Posterior vena cava (tissue), 2 donors: ENCODE measurements at places on chromosomes 16 and 17.
A peak's percentile ranks its signal among the peaks of the same experiment; 100 is the strongest.

DNA sequence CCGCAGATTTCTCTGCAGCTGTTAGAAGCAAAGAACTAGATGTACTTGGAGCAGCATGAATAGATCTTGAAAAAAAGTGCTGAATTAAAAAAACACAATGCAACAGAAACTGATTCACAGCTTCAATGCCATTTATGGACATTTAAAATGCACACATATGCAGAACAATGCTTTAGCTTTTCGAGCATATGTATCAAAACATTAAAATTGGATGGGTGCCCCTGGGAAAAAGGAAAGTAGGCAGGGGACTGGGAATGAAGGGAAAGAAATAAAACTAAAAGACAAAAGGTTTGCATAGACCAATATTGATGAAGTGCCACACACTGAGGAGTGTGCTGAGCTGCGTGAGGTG, 5.0 kb downstream of the KCTD13 start:
- no peak for DNase-seq

DNA sequence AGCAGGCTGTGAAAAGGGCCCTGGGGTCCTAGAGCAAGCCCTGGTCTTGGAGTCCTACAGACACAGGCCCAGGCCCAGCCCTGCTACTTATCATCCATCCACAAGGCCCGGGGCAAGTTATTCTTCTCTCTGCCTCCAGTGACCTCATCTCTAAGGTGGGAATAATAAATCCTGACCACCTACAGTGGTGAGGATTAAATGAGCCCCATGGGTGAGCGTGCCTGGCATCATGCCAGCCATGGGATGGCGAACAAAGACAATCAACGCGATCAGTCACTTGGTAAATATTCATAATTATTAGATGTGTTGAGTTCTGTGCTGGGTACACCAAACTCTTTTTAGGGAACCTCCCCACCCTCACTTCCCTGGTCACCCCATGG, 5.5 kb downstream of the KRT15 start:
- no peak for DNase-seq

DNA sequence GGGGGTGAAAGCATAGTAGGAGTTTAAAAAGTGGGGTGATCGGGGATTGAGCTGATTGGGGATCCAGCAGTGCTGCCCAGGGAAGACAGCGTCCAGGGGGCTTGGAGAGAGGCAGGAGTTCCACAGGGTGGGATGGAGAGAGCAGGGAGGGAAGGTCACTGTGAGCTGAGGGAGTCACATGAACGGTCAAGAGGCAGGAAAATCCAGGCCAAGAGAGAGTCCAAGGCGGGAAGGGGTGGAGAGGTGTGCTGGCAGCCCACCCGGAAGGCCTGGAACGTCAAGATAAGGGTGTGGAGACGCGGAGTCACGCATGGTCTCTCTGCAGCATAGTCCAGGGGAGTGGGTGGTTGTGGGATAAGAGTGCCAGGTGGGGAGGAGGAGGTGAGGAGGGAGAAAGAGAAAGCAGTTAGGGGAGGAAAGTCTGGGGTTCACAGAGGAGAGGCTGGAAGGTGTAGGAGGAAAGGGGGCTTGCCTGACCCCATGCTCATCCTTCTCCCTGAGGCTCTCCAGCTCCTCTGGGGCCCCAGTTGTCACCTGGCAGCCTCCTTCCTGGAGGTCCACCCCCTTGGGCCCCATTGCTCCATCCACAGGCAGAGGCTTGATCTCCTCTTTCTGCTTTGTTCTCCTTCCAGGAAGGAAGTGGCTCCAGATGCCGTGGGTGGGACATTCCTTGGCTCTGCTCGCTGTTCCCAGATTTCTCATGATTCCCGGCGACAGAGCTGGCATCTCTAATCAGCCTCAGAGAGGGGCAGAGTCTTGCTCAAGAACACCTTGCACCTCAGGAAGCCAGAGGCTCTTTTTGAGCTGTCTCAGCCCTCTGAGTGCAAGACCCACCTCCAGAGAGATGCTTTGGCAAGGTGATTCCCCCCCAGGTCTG, 28.7 kb downstream of the CCR7 start:
- peak; percentile 88 for DNase-seq

DNA sequence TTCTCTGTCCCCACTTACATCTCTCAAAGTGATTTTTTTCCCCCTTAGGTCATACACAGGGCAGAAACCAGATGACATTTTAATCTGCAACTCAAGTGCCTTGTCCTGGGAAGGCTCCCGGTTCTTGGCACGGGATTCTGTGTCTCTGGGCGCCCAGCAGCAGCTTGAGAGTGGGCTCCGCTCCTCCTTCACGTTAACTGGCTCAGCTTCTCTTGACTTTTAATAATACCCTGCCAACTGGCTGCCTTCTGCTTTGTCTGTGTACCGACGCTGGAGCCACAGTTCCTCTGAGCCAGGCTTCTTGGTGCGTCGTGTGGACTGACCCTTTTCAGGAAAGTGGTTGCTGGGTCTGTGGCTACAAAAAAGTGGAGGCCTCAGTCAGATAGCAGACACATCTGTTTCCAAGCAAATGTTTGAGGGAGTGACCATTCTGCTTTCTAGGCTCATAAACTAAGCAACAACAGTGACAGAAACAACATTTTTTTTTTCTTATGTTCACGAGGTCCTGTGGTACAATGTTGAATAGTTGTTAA, 64.9 kb downstream of the IRF8 start:
- DNase-seq, result no peak

DNA sequence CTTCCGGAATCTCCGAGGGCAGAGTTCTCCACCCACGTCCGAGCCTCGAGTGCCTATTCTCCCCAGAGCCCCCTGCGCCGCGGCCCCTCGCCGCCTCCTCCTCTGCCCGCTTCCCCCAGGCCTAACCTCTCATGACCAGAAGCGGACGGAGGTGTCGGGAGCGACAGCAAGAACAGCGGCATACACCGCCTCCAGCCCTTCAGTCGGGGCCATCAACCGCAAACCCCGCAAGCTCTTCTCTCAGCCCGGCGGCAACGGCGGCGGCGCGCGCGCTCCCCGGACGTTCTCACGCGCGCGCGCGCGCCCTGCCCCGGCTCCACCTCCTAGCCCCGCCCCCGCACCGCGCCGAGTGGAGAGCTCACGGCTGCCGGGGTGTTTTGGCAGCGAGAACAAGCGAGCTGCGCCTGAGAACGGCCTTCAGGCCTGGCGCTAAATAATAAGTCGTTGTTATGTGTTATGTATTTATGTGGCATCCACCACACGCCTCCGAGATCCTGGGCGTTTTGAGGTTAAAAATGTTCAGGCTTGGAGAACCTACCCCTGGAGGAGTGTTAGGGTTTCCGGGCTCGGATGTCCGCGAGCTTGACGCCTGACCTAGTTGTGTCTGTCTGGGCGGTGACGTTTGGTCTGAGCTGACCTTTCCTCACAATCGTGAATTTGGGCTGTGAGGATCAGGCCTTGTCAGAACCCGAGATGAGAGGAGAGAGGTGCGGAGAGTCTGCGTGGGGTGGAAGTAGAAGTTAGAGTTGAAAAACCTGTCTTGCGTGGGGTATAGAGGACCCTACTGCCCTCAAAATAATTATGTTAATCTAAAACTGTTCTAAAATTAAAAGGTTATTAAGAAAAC, at the start of gene RNFT1:
Gene RNFT1 (minus strand): TSS at position 259 of the 847 bp plus-strand sequence. CDS start 77 bp downstream, at position 182.
- DNase-seq, result peak; percentile 97

- DNase-seq, result no peak
These were observed 10.5 kb downstream of the FAM234A start for GRCh38 chr16:245105-245504.

DNA sequence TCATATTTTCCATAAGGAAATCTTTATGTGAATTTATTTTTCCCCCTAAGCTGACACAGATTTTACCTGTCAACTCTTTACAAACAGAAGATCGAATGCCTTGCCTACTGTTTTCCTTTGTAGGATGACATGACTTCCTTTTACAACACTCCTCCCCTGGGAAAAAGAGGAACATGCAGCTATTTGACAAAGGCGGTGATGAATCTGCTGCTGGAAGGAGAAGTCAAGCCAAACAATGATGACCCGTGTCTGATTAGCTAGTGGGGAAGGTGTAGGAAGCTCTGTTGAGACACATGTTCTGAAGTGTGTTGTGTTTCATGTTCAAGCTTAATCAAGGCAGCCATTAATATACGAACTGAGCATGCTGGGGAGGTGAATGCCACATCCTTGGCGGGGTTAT, 238.0 kb downstream of the PHKB start:
- no peak for DNase-seq

- DNase-seq, result no peak
These were observed 1199.3 kb downstream of the CDH11 start for GRCh38 chr16:63922560-63922959.

- no peak for DNase-seq
These were observed 3.1 kb upstream of the CPD start for GRCh38 chr17:30375661-30376060.

DNA sequence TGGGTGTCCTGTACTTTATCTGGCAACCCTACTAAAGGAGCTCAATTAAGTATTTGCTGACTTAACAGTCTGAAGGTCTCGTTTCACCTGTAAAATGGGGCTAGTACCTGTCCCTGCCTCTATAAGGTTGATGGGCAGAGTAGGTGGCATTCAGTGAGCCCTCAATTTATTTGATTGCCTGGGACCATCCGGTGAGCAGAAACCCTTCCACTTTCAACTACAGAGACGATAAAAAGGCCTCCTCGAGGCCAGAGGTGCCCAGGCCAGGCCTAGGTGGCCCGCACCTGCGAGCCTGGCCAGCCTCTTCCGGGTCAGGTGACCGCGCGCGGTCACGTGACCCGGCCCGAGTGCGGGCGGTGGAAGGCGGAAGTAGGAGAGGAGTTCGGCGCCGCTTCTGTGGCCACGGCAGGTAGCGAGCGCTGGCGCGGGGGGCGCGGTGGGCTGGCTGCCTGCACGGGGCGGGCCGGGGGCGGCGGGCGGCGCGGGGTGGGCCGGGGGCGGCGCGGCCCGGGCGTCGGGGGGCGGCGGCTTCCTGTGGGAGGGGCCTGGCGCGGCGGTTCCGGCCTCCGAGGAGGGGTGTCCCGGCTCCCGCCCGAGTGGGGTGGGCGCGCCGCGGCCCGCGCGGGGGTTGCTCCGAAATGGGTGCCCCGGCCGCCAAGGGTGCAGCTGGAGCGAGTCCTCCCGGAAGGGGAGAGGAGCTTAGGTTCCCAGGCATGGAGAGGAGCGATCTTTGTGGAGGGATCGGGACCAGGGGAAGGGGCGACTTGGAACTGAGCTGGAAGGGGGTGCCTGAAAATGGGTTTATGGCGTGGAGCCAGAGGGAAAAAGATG, at the start of gene WWP2:
Gene WWP2 (plus strand): TSS at position 350 of the 831 bp plus-strand sequence. CDS start 24,679 bp downstream, outside the sequence.
- peak; percentile 90 for DNase-seq

GRCh38 chr17:27049104-27049784, 244.7 kb upstream of the WSB1 start:
- DNase-seq, result no peak

- DNase-seq, result peak; percentile 95
These were observed 3.7 kb downstream of the C17orf50 start for GRCh38 chr17:35764123-35764991.

DNA sequence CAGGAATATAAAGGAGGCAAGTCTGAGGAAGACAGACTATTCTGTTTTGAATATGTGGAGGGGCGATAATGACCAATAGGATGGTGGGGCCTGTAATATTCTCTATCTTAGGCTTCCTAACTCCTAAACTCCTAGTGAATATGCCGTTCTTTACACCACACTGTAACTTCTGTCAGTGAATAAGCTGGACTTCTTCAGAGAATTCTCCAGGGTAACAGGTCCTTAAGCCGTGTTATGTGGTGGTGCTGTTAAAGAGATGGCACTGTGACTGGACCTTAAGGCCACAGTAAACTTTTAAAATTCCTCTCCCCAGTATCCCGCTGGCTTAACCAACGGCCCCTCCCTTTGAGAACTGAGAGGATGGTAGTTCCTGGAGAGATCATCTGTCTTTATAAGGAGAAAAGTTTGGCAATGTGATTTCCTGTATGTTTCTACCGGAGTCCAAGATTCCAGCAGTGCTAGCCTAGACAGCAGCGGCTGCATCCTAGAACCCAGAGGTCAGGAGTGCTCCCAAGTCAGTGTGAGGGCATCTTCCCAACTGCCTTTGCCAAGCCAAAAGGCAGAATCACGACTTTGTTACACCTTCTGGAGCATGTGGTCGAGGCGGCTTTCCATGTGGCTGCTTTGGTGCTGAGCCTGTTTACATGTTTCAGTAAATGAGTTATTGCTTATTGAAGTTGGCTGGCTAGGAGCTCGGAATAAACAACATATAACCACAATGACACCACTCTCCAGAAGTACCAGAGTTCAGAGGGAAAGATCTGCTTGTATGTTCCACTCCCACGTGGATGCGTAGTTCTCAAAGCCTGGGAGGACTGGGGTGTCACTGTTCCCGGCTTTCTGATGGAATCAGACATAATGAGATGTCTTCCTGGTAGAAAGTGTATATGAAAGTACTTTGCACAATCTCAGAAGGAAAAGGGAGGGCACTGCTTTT, 41.0 kb downstream of the TUBD1 start:
- no peak for DNase-seq

GRCh38 chr17:71247441-71248015, 873.3 kb upstream of the SOX9 start:
- DNase-seq, result no peak

DNA sequence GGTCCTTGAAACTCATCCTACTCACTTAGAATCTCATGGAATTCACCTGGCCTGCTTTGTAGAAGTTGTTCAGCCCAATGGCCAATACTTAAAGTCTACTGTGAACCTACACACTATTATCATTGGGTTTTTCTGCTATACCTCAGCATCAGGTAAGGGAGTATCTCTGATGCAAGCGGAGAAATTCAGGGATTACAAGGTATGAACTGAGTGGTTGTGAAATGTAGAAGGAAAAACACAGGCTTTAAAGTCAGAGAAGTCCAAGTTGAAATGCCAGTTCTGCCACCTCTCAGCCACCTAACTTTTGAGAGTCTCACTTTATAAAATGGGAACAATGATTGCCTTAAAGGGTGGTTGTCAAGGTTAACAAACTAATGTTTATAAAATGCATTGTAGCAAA, 31.0 kb downstream of the COX11 start:
- no peak for DNase-seq

DNA sequence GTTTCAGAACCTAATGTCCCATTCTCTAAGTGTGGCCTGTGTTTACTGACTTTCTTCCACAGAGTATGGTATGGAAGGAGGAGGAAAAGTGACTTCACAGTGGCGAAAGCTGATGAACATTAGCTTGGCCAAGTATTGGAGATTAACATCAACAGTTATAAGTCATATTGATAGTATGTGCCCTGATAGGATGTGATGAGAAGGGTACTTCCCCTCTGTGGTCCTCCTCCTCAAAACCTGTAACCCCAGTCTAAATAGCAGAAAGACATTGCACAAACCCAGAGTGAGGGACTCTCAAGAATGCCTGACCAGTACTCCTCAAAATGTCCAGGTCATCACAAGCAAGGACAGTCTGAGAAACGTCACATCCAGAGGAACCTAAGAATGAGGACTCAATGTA, 73.1 kb downstream of the CLEC16A start:
- DNase-seq, result no peak

DNA sequence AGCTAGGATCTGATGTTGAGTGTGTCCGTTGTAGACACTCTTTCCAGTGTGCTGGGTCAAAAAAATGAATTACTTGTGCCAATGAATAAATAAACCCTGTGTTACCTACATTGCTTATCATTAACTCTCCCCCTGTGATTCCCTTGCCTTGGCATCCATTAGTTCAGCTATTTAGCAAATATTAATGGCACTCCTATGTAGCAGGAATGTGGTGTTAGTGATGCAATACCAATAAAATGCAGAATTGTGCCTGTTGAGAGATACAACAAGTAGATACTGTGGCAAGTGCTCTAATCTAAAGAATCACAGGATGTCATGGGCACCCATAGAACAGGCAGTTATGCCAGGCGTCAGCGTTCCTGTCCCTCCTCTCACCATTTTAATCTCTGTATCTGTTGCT, 343.2 kb downstream of the PMP22 start:
- DNase-seq, result no peak

- peak; percentile 81 for DNase-seq
These were observed 858 bp downstream of the NUBP1 start for GRCh38 chr16:10744370-10745030.

- peak; percentile 44 for DNase-seq
These were observed 15.2 kb downstream of the LITAF start for GRCh38 chr16:11571549-11571948.

GRCh38 chr16:3954411-3954921, 74.0 kb upstream of the CREBBP start:
- DNase-seq, result peak; percentile 84
